Effector memory CD4-positive, alpha-beta T cell (primary cell): ENCODE measurements at places on chromosomes 13 and 19.

DNA sequence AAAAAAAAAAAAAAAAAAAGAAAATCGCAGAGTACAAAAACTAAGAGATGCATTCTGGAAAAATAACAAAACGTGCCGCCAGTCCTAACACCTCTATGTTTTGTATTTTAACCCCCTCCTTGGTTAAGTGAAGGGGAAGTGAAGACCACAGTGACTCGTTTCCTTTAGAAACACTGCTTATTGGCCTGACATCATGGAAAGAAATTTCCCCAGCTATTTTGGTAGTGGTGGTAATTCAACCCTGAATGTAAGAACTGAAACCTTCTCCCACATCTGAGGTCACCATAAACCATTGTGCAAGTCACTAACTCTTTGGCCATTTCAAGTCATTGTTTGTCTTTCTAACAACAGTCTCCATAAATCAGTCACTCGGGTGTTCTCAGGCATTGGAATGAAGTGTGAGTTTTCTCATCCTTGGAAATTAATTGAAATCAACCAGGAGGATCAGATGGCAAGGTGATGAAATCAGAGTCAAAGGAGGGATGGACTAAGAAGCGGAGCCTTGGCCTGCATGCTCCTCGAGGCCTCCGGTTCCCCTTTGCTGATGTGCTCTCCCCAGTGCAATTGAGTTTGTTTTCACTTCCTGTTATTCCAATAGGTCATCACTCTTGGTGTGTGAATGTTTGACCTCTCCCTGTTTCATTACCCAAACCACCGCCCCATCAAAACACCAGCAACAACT, 443.9 kb downstream of the FGF9 start:
- no peak for DNase-seq

DNA sequence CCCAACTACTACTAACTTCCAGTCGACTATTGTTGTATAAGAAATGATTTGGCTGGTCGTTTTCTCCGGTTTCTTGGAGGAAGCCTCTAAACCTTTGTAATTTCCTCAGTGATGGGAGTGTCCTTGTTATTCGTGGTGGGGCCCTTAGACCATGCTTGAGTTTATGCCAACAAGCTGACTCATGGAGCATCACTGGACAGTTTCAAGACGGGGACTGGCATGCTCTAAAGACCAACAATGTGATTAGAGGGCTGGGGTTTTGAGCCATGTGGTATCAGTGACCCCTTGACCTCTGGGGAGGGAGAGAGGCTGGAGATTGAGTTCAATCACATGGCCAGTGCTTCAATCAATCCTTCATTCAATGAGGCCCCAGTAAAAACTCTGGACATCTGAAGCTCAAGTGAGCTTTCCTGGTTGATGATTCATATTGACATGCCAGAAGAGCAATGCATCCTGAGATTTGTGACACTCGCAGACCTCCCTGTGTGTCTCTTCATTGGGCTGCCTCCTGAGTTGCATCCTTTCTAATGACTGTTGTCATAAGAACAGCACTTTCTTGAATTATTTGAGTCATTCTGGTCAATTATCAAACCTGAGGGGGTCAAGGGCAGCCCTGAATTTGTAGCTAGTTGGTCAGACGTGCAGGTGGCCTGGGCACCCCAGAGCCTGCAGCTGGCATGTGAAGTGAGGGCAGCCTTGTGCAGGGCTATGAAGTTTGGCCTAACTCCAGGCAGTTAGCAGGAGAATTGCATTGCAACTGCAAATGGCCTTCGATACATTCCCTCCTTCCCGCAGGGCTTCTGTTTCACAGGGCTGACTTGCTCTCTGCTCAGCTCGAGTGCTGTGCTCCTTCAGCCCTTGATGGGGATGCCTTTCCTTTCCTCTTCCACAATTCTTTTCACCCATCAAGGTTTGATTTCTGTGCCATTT, 246.5 kb downstream of the FGF9 start:
- DNase-seq = no peak

- DNase-seq = no peak
These were observed 6.4 kb downstream of the ARHGEF7 start for GRCh38 chr13:111121506-111121905.

GRCh38 chr19:18271433-18271841, 2.8 kb downstream of the IQCN start:
- DNase-seq = no peak

DNA sequence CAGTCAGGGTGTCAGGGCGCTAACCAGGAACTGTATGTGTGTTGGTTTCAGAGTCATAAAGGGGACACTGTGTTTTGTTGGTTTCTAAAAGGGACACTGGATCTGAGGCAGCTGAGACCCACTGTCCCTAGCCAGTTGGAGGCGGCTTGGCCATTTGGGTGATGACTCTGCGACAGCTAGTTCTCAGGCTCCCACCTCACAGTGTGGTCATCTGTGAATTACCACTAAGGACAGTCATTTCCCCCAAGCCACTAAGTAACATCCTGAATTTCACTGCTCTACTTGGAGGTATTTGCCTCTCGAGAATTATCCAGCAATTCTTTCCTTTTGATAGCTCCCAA, 51.5 kb downstream of the EPS15L1 start:
- DNase-seq = no peak

DNA sequence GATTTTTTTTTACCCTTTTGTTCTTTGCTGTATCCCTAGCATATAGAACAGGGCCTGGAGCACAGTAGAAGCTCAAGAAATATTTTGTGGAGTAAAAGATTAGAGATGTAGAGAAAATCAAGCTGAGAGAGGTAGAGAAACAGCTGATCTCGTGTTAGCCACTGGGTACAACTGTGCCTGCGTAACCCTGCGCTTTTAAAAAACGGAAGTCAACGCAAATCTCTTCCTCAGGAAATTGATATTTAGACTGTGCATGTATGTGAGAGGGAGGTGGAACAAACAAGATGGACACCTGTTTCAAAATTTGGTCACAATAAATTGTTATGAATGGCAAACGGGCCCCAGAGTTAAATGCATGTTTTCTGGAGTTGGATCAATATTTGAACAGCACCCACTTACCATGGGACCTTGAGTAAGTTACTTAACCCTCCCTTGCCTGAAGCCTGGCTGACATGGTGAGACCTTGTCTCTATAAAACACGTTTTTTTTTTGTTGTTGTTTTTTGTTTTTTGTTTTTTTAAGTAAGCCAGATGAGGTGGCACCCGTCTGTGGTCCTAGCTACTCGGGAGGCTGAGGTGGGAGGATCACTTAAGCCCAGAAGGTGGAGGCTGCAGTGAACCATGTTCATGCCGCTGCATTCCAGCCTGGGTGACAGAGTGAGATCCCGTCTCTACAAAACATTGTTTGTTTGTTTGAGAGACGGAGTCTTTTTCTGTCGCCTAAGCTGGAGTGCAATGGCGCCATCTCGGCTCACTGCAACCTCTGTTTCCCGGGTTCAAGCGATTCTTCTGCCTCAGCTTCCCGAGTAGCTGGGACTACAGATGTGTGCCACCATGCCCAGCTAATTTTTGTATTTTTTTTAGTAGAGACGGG, 3.3 kb upstream of the EPOR start:
- no peak for DNase-seq

DNA sequence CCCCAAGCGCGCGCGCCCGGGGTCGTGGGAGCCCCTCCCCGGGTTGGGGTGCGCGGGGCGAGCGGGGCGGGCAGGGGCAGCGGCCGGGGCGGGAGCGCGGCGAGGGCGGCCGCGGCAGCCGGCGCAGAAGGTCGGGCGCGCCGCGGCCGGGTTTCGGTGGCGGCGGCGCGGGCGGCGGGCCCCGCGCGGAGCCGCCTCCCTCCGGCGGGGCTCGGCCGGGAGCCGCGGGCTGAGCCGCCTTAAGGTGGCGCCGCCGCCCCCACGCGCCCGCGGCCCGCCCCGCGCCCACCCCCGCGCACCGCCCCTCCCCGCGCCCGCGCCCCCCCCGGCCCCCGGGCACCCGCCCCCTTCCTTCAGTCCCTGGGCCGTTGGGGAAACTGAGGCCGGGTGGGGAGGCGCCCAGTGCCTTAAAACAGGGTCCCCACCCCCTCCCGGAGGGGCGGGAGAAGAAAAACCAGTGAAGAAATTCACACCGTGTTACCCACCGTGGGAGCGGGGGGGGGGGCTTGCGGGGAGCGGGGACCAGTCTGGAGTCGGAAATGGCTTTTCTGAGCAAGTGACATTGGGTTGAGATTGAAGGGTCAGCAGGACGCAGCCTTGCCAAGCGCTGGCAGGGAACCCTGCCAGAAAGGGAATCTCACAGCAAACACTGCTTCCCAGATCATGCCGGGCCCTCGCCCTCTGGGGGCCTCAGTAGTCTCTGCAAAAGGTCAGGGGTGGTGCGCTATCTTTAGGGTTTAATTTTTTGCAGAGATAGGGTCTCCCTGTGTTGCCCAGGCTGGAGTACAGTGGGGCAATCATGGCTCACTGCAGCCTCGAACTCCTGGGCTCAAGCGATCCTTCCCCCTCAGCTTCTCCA, at the start of gene TLE2:
Gene TLE2 (minus strand): TSS at position 216 of the 859 bp plus-strand sequence. CDS start 376 bp downstream, outside the sequence.
- no peak for DNase-seq

DNA sequence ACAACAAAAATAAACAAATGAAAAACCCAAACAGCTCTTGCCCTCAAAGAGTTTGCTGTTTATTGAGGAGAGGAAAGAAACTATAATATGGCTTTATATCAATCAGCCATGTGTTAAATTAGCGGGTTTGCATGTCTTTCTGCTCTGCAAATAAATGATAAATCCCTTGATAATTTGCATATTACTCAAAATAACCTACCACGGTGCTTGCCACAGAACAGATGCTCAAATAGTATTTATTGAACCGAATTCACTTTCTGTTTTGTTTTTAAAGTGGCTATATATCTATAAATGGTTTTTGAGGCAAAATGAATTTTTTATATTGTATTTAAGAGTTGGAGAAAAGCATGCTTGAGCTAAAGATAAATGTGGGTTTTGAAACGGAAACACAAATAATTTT, 428.1 kb downstream of the ITGBL1 start:
- DNase-seq = no peak

DNA sequence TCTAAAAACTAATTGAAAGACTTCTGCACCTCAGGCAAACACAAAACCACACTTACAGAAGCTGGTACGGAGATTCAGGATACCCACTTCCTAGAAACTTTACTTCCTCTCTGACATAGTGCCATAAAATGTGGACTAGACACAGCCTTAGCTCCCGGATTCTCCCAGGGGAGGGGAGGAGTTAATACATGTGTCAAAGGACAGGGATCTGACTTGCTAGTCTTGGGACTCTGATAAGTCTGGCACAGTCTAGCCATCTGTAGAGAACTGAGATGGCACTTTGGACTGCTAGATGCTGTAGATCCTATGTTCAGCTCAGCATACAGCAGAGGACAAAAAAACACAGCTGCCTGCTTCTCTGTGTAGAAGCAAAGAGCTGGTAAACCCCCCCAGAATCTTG, 769.8 kb upstream of the MIR17HG start:
- no peak for DNase-seq

- DNase-seq = no peak
These were observed 55.4 kb upstream of the ADGRE5 start for GRCh38 chr19:14325863-14326262.

GRCh38 chr13:110680852-110681251, 25.1 kb downstream of the CARS2 start:
- no peak for DNase-seq

GRCh38 chr13:91660076-91660415, 261.6 kb downstream of the GPC5 start:
- no peak for DNase-seq

DNA sequence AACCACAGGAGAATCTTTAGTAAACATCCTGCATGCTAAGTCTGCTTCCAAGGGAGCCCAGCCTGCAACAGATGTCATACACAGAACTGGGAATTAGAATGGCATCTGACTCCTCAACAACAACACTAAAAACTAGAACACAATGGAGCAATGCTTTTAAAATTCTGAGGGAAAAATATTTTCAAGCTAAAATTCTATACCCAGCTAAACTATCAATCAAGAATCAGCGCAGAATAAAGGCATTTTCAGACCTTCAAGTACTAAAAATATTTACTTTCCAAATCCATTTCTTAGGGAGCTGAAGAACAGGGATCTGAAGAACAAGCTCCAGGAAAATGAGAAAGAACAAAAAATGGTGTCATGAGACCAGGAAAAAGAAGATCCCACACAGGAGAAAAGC, 46.9 kb upstream of the CHST8 start:
- DNase-seq = no peak

GRCh38 chr13:33235078-33235477, 50.5 kb downstream of the STARD13 start:
- no peak for DNase-seq

DNA sequence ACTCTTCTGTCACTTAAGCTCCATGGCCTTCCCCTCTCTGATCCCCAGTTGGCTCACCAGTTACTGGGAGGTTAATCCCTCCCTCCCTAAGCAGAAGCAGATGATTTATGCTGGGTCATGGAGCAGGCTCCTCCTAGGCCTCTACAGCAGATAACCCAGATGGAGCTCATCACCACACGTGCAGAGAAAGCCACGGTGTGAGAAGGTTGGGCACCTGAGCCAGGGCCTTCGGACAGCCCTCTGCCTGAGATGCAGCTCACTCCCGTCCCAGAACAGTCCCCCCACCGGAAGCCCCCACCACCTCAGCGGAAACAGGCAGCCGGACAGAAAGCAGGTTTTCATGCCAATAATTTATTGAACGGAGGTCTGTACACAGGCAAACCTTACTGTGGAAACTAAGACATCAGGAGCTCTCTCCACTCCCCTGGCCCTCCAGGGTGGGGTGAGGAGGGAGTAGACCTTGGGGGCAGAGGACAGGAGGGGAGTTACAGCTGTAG, 9.8 kb downstream of the ZNF526 start:
- DNase-seq = no peak

GRCh38 chr13:112664501-112665203, 25.2 kb upstream of the ATP11A start:
- DNase-seq = no peak

DNA sequence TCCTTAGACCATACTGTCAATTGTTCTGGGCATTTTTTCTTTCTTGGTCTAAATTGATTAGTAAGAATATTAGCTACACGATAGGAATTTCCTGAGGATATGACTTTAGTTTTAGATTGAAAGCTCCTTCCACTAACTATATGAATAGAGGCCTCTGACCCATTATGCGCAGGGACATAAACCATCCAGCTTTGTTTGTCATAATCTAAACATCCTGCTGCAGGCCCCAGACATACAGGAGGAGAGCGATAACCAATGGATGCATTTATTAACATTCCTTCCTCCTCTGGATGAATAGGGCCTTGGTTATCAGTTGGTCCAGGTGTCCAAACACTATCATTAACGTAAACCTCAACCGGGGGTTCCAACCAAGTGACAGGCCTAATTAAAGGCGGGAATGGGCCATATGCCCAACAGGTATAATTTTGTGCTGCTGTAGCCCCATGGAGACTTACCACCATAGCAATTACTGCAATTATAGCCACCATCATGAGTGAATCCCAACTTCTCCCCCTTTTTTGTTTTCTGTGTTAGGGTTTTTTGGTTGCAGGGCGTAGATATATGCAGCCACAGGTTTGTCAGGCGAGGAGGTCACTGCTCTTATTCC, 32.6 kb downstream of the CLEC4M start:
- DNase-seq = no peak

DNA sequence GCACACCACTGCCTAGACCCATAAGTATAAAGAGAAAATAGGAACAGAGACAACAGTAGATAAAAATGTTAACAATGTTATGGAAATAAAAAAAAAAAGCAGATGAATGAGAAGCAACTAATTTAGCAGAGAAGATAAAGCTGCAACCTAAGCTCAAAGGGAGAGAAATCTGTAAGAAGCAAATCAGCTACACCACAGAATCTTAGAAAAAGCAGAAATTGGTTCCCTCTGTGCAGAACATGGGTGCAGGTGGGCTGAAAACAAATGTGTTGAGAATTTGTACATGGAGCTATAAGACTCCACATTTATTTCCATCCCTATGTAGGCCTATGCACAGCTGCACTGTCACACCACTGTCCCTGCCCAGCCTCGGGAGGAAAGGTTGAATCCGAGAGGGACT, 44.8 kb upstream of the KATNAL1 start:
- no peak for DNase-seq

- DNase-seq = no peak
These were observed 14.3 kb upstream of the ZNF554 start for GRCh38 chr19:2805261-2805900.
